Urinary bladder (tissue), 4 donors: ENCODE measurements at places on chromosomes 3 and 15.

DNA sequence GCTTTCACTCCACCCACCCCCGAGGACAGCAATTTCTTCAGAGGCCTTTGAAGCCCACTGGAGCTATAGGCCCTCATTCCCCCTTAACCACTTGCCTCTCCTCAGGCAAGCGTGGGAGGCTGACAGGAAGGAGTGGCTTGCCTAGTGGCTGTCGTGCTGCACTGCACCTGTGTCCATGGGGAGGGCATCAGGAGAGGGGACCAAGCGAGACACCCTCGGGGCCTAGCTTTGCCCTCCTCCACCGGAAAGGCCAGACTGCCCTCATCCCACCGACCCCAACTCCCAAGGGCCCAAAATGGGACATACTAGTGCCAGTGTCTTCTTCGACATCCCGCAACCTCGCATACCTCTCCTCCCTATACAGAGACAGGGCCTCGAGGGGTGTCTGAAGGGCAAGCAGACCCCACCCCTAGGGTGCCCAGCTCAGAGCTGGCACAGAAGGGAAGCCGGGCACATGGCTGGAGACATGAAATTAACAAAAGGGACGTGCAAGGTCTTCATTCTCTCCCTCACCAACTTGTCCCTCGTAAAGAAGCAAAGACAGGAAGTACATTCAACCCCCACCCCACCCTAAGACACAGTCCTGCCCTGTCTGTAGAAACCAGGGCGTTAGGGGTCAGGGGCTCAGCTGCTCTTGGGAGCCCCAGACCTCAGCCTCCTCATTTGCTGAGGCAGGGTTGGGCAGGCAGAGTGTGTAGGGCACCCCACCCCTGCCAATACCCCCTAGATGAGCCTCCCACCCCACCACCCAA lies 24.3 kb downstream of the VIPR1 start:
- DNase-seq = no peak

GRCh38 chr3:38001456-38002081 lies 11.0 kb downstream of the VILL start:
- DNase-seq = no peak

DNA sequence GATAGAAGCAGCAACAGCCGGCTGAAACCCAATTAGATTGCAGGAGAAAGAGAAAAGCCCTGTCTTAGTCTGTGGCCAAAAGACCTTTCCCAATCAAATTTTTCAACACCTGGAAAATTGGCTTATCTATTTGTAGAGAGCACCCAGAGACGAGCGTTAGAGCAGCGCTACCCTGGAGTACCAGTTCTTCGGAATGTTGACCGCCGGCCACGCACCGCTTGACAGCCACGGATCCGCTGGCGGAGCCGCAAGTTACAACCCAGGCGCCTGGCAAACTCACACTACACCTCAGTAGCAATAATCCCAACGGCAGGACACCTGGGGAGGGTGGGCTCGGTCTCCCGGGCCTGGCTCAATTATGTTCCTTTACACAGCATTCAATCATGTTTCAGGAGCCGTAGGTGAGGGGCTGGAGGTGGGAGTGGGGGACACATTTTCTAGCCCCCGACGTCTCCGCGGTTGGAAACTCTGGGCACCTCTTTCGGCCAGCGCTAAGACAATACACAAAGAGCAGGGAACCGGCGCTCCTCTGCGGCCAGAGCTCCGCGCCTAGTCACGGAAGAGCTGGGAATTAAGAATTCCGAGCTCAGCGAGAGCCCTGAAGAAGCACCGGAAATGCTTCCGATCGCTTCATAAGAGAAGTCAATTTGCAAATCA lies 1.2 kb downstream of the MB21D2 start:
- no peak for DNase-seq

- DNase-seq = no peak
These were observed 31.3 kb downstream of the LAMP3 start for GRCh38 chr3:183131186-183131725.

DNA sequence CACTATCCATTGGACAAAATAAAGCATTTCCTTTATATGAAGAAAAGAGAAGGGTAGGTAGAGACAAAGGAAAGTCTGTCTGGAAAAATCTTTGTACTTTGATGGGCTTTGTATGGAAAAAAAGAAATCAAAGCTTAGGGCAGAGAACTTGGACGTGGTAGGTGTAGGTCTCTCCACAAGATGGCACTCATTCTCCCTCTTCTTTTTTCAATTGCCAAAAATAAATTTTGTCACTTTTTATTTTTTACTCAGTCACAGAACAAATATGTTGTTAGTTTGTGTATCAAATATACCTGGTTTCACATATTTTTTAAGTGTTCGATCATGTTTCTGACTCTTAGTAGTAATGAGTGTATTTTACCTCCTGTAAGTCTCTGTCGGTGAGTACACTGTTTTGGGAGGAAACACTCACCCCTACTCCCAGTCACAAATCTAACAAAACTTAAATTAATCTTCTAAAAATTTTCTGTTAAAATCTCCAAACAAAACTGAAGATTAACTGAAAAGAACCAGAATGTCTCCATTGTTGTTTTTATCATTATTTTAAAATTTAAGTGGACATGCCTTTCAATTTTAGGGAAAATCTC lies 415.8 kb upstream of the GOLIM4 start:
- no peak for DNase-seq

- no peak for DNase-seq
These were observed 3.9 kb downstream of the NUP210 start for GRCh38 chr3:13415997-13416793.

DNA sequence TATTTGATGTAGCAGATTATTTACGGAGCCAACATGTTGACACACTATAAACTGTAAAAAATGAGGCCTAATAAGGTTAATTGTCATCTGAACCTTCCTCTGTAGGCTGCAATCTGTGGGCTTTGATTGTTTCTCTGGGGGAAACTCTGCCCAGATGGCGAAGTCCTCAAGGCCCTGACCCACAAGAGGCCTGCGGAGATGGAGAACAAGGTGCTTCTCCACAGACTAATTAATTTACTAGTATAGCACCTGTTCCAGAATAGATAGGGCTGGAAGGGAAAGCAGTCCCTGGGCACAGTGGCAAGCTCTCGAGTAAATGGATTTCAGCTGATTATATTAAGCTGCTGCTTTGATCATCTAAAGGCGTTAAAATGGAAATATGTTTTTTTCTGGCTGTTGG lies 338.8 kb upstream of the DNAJC19 start:
- no peak for DNase-seq

- no peak for DNase-seq
These were observed 1.7 kb upstream of the PLA2G4F start for GRCh38 chr15:42157981-42158765.

DNA sequence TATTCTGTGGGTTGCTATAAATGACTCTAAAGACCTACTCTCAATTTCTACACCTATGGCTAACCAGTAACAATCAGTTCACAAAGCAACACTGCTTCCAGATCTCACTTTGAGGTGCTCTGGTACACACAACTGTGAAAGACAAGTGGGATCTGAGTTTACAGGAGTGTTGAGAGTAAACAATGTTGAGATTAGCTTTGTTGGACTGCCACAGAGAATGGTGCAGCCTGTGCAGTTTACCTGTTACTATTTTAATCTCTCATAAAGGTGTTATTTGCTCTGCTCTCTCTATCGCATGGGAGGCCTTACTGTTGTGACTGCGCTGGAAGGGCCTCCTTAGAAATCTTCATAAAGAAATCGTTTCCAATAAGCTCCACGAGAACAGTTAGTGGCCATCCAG lies 112.0 kb downstream of the SOX2 start:
- no peak for DNase-seq

GRCh38 chr3:12299026-12299425 lies 10.2 kb downstream of the PPARG start:
- no peak for DNase-seq

DNA sequence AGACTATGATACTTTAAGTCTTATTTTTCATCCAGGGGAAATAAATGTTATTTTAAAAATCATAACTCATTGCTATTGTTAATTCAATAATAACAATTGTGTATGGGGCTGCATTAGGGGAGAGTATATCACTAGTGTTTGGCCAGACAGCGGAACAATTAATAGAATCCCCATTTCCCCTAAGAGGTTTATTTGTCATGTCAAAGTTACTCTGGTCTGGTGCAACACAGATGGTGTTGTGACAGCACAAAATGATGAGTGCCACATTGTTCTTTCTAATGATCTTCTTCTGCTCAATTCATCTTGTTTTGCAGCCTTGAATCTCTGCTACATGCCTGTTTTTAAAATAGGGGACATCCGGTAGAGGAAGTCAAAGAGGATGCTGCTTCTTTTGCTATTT lies 351.6 kb downstream of the NSUN3 start:
- no peak for DNase-seq

GRCh38 chr3:54069961-54070360 lies 52.4 kb upstream of the CACNA2D3 start:
- no peak for DNase-seq

DNA sequence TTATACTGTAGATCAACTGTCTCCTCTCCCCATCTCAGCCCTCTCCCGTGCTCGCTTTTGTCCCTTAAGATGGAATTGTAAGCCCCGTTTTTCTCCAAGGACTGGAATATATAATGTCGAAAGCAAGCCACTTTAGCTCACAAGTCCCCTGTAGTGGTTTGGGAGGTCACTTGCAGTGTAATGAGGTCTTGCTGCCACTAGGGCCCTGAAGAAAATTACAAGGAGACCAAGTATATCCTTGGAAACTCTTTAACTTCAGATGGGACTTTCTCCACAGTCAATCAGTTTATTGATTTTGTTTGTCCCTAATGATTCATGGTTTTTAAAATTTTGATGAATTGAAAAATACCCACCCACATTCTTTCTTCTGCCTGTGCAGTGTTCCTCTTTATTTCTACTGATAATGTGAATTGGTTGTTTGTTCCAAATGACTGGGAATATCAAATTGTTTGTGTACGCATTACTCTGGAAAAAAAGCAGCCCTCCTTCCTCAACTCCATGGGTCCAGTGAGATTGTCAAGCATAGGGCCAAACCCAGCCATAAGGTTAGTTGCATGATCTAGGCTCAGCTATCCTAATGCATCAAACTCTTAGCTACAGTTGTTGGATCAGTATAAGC lies 294.8 kb downstream of the MCTP2 start:
- DNase-seq = no peak

DNA sequence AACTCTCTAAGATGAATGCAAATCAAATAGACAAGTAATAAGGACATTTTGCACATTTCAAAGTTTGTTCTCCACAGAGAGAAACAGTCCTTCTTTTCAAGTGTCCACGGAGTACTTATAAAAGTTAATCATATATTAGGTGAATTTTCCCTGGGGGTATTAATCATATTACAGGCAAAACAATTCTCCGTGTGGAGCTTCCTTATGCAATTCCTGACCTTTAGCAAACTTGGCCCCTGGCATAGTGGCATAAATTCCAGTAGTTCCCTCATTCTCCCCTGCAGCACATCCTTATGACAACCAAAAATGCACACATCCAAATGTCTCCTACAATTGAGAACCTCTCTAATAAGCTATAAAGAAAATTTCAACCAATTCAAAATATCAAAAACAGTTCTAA lies 34.4 kb downstream of the FSIP1 start:
- DNase-seq = no peak

DNA sequence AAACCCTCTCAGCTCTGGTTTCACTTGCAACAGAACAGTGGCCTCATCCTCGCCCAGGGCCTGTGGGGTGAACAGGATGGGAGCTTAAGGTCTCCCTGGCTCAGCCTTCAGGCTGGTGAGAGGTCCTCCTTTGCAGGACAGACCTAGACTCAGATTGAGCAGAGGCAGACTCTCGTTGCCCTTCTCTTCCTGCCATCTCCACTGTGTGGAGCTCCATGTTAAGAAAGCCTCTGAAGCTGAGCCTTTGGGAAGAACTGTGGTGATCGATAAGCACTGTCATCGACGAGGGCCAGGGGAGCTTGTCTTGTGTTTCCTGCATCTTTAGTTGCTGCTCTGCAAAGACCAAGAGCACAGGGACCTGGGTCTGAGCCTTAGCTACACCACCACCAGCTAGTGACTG lies 37.8 kb upstream of the GRIP2 start:
- no peak for DNase-seq

DNA sequence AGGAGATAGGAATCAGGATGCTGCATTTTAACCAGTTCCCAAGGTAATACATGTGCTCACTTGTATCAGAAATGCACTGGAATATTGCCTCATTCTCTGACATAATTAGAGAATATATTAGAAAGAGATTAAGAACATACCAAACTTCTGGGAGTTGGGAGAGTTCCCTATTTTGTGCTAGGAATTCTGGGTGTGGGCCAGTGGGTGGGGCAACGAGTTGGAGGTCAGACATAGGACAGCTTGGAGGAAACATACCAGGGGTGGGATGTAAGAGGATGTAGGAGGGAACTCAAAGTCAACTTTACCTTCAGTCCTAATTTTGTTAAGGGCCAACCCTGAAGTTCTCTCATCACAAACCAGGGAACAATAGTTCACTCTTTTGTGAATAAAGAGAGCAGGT lies 83.6 kb downstream of the SLC7A14 start:
- no peak for DNase-seq

GRCh38 chr3:107592073-107592472 lies 69.3 kb downstream of the BBX start:
- DNase-seq = no peak

GRCh38 chr15:22228101-22228762 lies 147.9 kb downstream of the OR4M2 start:
- no peak for DNase-seq

DNA sequence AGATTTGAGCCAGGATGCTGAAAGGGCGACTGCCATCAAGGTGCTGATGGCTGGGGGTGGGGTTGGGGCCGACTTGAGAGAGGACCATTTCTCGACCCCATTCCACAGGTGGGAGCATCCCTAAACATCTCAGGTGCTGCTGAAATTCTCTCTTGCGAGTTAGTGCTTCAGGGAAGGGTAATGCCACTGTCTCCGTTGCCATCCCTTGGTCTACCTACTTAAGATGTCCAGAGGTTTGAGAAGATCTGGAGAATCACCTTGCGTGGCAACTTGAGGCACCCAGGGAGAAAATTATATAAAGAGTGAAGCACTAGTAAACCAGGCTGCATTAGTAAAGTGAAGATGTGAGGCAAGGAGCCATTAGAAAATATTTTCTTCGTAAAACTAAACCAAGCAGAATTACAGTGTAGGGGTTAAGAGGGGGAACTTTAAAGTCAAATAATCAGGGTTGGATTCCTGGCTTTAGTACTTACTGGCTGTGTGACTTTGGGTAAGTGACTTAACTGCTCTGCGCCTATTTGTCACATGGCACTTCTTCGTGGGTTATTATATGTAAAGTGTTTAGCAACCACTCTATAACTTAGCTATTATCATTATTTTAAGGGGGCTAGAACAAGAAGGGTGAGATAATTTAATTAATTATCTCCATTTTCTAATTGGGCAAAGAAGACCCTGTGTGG lies 662 bp upstream of the RFTN1 start:
- no peak for DNase-seq

DNA sequence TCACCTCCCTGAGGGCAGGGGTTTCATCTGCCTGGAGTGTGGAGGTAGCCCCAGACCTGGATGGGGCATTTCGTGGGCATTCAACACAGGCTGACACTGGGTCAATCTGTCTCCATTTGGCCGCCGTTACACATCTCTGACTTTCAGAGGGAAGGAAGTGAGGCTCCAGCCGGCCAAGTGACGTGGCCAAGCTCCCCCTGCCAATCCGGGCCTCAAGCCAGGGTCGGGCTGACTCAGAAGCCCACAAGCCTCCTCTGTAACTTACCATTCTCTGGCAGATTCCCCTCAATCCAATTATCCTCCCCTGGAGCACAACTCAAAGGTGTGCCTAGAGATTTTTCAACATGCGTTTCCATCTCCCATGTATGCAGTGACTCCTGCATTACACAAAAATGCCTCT lies 227.6 kb downstream of the KLF13 start:
- DNase-seq = no peak

GRCh38 chr3:104168386-104168785 lies 1198.3 kb upstream of the ALCAM start:
- no peak for DNase-seq
